Keratinocyte (primary cell): ENCODE measurements at places on chromosomes 16 and 17. TPM values are rescaled to one million over a fixed set of nuclear protein-coding genes. Genes with fewer than 3 reads are reported as not detected.

Gene SLC2A4
- polyA plus RNA-seq = 0.05 TPM in 1 of 3 replicates, not detected in the others

Gene GSDMA
- 5.0 to 9.8 TPM (median 8.5 TPM) in 3 replicates for polyA plus RNA-seq

Gene TAF15
- polyA plus RNA-seq = 30.8 to 101 TPM (median 57.1 TPM) in 3 replicates

Gene TNP2
- not detected in 3 replicates for polyA plus RNA-seq

Gene MT1H
- polyA plus RNA-seq = 0.79 to 4.0 TPM in 2 of 3 replicates, not detected in the other

Gene EMP2
- 14.7 to 19.6 TPM (median 19.1 TPM) in 3 replicates for polyA plus RNA-seq

Gene TEPSIN
- 7.1 to 11.5 TPM (median 8.8 TPM) in 3 replicates for polyA plus RNA-seq

Gene PRR35
- polyA plus RNA-seq = not detected in 3 replicates

Gene PRSS8
- polyA plus RNA-seq = 31.2 to 65.3 TPM (median 46.4 TPM) in 3 replicates

Gene GPR139
- polyA plus RNA-seq = not detected in 3 replicates

Gene CRHR1
- polyA plus RNA-seq = not detected in 3 replicates

Gene NSF
- polyA plus RNA-seq = 24.6 to 32.3 TPM (median 29.7 TPM) in 3 replicates

Gene ITFG1
- 43.2 to 83.8 TPM (median 75.8 TPM) in 3 replicates for polyA plus RNA-seq

Gene ALDH3A1
- 2.0 to 8.4 TPM (median 5.8 TPM) in 3 replicates for polyA plus RNA-seq

Gene KRTAP2-3
- 8.4 to 21.3 TPM (median 9.0 TPM) in 3 replicates for polyA plus RNA-seq

Gene TLCD3B
- 0.08 TPM in 1 of 3 replicates, not detected in the others for polyA plus RNA-seq

Gene TBC1D3C
- polyA plus RNA-seq = not detected in 3 replicates

Gene CD300C
- not detected in 3 replicates for polyA plus RNA-seq

Gene ARMC5
- 3.0 to 4.4 TPM (median 3.8 TPM) in 3 replicates for polyA plus RNA-seq

Gene LPCAT2
- polyA plus RNA-seq = 34.2 to 54.4 TPM (median 45.6 TPM) in 3 replicates

Gene TPSAB1
- not detected in 3 replicates for polyA plus RNA-seq

Gene RNF43
- 5.3 to 16.4 TPM (median 15.0 TPM) in 3 replicates for polyA plus RNA-seq

Gene CCL14
- not detected in 3 replicates for polyA plus RNA-seq

Gene FBXO39
- polyA plus RNA-seq = 1.9 to 3.3 TPM (median 2.5 TPM) in 3 replicates

Gene GAST
- polyA plus RNA-seq = 0.40 to 4.8 TPM (median 0.87 TPM) in 3 replicates

Gene KRTAP2-2
- polyA plus RNA-seq = not detected in 3 replicates
